ENCODE measurements at places on chromosomes 5 and 9.

DNA sequence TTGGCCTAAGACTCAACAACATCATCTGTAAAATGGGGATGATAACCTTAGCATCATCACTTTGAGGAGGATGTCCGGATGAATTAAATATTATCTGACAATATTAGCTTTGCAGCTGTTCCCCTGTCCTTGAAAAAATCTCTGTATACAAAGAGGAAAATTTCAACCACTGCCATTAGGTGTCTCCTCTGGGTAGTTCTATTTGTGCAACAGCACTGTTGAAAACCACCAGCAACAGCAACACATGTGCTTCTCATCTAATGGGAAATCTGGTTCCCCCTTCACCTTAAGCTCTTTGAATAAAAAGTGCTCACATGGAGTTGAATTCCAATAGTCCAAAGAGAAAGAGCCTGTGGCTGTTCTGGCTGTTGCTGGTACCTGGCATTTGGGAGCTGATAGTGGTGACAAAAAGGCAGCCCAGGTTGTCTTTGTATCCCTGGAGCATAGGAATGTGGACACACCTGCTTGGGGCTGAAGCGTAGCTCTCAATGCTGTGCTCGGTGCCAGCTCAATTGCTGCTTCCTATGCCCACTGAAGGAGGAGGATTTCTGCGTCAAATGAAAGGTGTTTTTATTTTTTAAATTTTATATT lies 322.1 kb upstream of the MSX2 start:
- no peak for DNase-seq

DNA sequence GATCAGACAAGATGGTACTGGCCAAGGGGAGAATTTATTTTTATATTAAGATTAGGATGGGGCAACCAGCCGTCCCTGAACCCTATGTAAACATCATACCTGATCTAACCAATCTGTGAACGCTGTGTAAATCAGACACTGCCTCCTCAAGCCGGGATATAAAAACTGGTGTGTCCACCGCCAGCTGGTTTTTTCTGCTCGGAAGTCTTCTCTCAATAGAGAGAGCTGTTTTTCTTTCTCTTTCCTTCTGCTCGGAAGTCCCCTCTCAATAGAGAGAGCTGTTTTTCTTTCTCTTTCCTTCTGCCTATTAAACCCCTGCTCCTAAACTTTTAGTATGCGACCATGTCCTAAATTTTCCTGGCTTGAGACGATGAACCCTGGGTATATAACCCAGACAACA lies 615.5 kb upstream of the NUDT12 start:
- DNase-seq, result no peak

- DNase-seq, result no peak
Observed at GRCh38 chr5:20224046-20224445, 236.0 kb upstream of the CDH18 start.

DNA sequence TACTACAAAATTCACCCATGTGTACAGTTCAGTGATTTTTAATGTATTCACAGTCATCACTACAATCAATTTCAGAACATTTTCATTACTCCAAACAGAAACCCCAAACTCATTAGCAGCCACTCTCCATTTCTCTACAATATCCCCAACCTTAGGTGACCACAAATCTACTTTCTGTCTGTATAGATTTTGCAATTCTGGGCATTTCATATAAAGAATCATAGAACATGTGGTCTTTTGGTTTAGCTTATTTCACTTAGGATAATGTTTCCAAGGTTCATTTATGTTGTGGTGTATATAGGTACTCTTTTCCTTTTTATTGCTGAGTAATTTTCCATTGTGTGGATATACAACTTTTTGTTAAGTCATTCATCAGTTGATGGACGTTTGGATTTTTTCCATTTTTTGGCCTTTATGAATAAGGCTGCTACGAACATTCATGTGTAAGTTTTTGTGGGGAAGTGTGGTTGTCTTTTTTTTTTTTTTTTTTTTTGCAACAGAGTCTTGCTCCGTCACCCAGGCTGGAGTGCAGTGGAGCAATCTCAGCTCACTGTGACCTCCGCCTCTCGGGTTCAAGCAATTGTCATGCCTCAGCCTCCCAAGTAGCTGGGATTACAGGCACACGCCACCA lies 54.5 kb downstream of the DOCK8 start:
- no peak for DNase-seq
